ENCODE measurements at places on chromosomes 12 and 14.

DNA sequence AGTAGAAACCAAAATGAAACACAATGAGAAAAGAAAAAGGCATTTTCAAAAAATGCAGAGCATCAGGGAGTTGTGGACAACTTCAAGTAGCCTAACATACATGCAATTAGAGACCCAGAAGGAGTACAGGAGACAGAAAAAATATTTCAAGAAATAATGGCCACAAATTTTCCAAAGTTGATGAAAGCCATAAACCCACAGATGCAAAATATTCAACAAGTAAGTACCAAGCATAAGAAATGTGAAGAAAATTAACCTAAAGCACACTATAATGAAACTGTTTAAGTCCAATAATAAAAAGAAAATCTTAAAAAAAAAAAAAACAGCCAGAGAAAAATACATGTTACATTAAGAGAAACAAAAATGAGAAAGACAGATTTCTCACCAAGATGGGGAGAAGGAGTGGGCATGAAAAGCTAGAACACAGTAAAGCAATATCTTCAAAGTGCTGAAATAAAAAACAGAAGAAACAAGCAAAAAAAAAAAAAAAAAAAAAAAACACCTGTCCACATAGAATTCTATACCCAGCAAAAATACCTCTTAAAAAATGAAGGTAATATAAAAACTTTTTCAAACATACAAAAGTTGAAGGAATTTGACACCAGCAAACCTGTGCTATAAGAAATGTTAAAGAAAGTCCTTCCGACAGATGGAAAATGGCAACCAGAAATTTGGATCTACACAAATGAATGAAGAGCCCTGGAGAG is 77.1 kb downstream of the PRKAB1 start:
- DNase-seq, result no peak

- no peak for DNase-seq
Observed at GRCh38 chr14:39366460-39367386, 65.5 kb downstream of the FBXO33 start.

DNA sequence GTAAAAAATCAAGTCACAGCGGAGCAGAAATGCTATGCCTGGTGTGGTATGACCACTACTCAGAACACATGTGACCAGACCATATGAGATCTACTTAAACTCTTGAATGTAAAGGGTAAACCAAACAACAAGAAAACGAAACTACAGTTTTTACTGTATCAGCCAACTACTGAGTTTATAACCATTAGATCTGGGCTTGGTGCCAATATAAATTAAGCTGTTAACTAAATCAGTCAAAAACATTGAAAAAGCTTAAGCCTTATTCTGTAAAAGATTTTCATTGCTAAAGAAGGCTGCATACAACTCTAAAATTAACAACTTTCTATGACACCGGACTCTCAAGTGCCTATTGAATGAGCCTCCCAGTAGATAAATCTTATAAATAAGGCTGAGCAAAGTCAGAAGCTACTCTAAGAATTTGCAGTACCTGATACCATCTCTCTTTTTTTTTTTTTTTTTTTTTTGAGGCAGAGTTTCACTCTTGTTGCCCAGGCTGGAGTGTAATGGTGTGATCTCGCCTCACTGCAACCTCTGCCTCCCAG is 35.4 kb downstream of the SPTLC2 start:
- DNase-seq, result peak; percentile 62

- DNase-seq, result no peak
Observed at GRCh38 chr12:121796855-121797751, 3.6 kb upstream of the RHOF start.
